ENCODE measurements at places on chromosomes 11 and 22.
A peak's percentile ranks its signal among the peaks of the same experiment; 100 is the strongest.

- DNase-seq: peak; percentile 61
These were observed 81.2 kb downstream of the PACS1 start for GRCh38 chr11:66151273-66151672.

GRCh38 chr22:22584722-22585121 is 25.7 kb upstream of the PRAME start:
- no peak for DNase-seq

DNA sequence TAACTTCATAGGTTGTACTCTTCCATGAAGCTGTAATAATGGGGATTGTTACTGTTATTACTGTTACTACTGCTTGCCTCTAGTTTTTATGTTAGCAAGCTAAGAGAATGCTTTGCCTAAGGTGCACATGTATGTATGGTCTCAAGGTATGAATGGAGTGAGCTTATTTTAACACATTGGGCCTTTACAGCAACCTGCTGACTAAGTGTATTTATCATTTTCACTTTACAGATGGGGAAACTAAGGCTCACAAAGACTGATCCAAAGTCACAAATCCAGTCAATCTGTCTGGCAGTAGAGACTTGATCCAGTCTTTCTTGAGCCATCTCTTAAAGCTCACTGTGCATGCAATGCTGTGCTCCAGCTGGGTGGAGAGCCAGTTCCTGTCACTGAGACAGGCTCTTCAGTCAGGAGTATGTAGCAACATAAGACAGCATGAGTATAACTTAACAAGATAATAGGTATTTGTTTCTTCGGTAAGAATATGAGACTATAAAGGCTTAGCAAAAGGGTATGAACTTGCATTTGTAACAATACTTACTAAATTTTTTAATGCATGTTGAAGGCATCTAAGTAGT is 66.5 kb downstream of the PPP2R1B start:
- DNase-seq: no peak

GRCh38 chr11:2725368-2726300 is 25.8 kb upstream of the KCNQ1OT1 start:
- DNase-seq: peak; percentile 56

DNA sequence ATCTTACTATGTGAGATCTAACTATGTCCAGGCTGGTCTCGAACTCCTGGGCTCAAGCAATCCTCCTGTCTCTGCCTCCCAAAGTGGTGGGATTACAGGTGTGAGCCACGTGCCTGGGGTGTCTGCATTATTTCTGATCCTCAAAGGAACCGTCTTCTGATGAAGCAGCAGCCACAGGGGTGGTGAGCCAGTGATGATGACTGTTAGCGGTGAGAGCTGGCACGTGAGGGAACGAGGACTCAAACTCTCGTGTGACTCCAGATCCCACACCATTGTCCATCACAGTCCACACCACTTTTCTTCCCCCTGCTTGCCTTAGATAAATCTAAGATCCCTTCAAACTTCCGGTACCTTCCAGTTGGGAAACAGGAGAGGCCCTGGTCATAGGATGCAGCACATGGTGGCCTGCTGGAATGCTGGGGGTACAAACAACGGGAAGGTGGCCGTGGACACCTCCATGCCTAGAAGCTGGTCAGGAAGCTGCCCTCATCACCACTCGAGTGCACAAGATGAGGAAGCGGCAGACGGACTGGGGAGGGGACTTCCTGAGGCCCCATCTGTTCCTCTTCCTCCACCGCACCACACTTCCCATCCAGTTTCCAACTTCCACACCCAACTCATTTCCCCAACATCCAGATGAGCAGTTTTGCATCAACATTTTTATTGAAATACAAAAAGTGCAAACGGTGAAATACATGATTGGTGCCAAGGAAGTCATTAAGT is 23.8 kb downstream of the ARHGAP1 start:
- DNase-seq: no peak

DNA sequence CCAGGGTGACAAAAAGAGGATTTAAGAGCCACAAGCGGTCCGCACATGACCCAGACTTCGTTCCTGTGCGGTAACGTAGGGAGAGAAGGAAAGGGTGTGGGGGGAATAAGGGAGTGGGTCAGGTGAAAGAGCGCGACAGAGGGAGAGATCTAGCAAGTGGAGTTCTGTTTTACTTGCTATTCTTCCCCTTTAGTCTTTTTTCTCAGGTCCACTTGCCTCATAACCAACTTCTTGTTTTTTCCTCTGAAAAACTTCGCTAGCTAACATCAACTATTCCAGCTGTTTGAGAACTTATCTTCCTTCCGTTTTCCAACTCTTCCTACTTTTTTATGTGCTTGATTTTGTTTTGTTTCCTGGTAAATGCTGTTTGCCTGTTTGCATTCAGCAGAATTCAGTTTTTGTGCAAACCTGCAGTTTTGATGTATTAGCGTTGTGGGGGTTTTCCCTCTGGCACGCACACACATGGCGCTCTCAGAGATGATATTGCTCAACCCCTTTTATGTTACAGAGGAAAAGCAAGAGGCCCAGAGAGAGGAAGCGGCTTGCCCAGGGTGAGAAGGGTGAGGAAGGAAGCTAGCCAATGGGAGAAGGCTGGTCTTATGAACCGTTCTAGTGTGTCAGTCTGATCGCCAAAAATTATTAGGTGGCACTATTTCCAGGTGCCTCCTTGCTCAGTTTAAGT is 592 bp upstream of the CTSC start:
- no peak for DNase-seq

DNA sequence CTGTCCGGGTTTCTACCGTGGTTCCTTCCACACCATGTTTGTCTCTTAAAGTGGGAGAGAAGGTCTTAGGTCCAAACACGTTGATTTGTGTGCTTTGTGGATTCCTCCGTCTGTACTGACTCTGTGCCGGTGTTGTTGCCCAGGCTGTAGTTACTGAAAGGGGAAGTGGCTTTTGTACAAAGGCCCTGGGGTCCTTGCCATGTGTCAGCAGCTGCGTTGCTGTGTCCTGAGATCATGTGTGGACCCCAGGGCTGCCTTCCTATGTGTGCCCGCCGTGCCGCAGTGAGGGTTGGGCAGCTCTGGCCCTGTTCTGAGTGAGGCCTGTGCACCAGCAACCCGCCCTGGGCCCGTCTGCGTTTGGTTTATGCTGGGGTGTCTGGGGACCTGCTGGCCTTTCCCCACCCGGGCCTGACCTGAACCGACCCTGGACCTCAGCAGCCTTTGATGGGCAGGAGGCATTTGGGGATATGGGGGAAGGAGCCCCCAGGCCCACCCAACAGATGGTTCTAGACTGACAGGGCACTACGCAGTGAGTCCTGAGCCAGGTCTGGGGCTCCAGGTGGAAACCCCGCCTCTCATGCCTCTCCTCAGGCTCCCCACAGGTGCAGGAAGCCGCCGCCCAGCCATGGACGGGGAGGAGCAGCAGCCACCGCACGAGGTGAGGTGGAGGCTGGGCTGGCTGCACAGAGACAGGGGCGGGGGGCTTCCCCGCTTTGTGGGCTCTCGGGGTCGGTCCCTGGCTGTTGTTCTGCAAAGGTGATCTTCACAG is 6.9 kb downstream of the TRABD start:
- no peak for DNase-seq

- DNase-seq: no peak
These were observed 106.8 kb upstream of the NECTIN1 start for GRCh38 chr11:119835753-119836152.

GRCh38 chr11:77473801-77474683 is at the start of gene PAK1:
TSS of gene PAK1 (minus strand) at chr11:77474094. CDS start at chr11:77392520, 81,574 bp downstream.
- DNase-seq: peak; percentile 91

GRCh38 chr11:78548911-78549590 is 25.6 kb downstream of the NARS2 start:
- DNase-seq: no peak
